Activated CD4-positive, alpha-beta T cell treated with anti-CD3 and anti-CD28 coated beads, Interleukin-2, amount 10 ng/mL, durations not matched to agents 24 days and 14 days (primary cell): ENCODE measurements at places on chromosomes 3 and 15. TPM values are rescaled to one million over a fixed set of nuclear protein-coding genes. Genes with fewer than 3 reads are reported as not detected.
A peak's percentile ranks its signal among the peaks of the same experiment; 100 is the strongest.

DNA sequence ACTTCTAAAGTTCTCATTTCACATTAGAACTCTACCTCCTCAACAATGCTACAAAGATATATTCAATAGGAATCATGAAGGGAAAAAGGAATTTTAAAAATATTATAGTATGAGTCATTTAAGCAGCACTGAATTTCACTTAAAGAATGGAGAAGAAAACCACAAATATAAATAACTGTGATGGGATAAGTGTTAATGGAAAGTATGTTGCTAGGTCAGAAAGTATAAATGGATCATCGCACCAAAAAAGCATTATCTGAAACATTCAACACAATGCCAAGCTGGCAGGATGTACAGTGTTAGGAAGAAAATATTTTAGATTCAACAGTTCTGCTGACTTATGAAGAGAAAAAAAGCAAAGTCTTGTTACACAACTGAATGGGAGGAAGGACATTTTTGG lies 101.4 kb downstream of the TFG start:
- DNase-seq: no peak

The PCSK6 gene
- total RNA-seq: 4.7 and 5.4 TPM in 2 replicates

The EPB42 gene
- not detected in 2 replicates for total RNA-seq

The PFKFB4 gene
- 38.2 and 44.0 TPM in 2 replicates for total RNA-seq

GRCh38 chr3:174681784-174682183 lies 177.3 kb upstream of the NAALADL2 start:
- DNase-seq: no peak

GRCh38 chr15:68553994-68554720 lies 24.6 kb upstream of the CORO2B start:
- DNase-seq: peak; percentile 92

The RTP1 gene
- not detected in 2 replicates for total RNA-seq

DNA sequence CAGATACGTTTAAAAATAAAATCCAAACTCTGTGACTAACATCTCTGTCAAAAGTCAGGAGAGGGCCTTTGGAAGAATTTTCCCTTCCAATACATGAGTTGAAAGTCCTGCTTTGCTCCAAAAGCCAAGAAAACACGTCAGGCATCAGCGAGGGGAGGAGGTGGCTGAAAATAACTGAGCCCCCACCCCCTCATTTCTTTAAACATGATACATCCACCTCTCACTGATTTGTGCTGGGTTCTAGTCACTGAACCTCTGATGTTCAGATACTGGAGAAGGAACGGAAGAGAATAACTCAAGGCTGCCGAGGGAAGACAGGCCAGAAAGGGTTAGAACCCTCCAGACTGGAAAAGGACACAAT lies 9.4 kb upstream of the SEMA5B start:
- DNase-seq: no peak

The THRB gene
- not detected in 2 replicates for total RNA-seq

DNA sequence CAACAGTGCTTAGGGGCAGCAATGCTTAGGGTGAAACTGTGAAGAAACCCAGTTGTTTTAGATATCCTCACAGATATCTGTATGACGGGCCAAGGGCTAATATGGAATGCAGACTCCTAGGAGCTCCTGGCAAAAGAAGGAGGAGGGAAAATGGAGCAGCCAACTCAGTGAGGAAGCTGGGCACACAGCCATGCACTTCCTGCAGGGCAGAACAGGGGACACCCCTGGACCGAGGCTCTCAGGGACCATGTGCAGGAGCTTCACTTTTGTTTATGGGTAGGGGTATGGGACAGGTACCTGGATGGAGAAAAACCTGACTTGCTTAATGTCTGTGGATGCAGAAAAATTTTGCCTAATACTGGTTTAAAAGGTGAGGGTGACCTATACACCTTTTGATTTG lies 20.2 kb downstream of the NIPA1 start:
- no peak for DNase-seq

DNA sequence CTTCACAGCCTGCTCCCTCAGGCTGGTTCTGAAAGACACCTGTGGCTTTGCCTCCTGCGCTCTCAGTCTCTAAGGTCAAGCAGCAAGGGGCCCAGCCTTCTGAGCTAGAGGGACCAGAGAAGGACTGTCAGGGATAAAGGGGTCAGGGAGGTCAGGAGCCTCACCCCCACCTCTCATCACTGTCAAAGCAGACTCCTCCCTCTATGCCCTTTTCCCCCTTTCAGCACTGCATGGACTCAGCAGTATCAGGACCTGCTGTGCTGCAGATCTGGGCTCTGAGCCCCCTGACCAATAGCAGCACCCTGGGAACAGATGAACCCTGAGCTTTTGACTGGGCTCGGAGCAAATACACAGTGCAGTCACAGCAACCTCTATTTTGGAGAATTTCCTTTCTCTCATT lies 3.2 kb upstream of the BMF start:
- no peak for DNase-seq

- DNase-seq: no peak
These were observed 28.5 kb upstream of the KCNMB2 start for GRCh38 chr3:178507507-178508442.

GRCh38 chr3:174863488-174863887 lies 4.4 kb downstream of the NAALADL2 start:
- no peak for DNase-seq

The CD47 gene
- 104 and 109 TPM in 2 replicates for total RNA-seq

The RASGRP1 gene
- 94.4 and 94.7 TPM in 2 replicates for total RNA-seq

The GOLGA6L7 gene
- total RNA-seq: not detected in 2 replicates

DNA sequence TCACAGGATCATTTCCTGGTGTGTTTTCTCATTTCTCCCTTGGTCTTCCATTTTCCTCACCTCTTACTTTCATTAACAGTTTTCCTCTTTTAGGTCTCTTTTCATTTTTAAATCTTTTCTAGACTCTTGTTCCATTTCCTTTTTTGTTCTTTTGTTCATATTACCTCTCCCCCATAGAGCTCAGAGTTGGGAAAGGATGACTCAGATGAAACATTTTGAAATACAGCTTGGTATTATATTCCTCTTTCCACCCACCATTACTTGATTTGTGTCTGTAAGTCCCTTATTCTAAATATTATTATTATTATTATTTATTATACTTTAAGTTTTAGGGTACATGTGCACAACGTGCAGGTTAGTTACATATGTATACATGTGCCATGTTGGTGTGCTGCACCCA lies 153.1 kb downstream of the VGLL3 start:
- no peak for DNase-seq

The CD96 gene
- 50.5 and 60.5 TPM in 2 replicates for total RNA-seq

The ANKUB1 gene
- not detected in 2 replicates for total RNA-seq

GRCh38 chr15:63344731-63345390 lies 36.8 kb downstream of the CA12 start:
- no peak for DNase-seq

The TM4SF4 gene
- not detected in 2 replicates for total RNA-seq

GRCh38 chr3:194124193-194124592 lies 11.8 kb upstream of the HES1 start:
- DNase-seq: no peak

The IQCF5 gene
- total RNA-seq: not detected in 2 replicates

The C3orf85 gene
- not detected in 2 replicates for total RNA-seq

The RBP2 gene
- total RNA-seq: not detected in 2 replicates

DNA sequence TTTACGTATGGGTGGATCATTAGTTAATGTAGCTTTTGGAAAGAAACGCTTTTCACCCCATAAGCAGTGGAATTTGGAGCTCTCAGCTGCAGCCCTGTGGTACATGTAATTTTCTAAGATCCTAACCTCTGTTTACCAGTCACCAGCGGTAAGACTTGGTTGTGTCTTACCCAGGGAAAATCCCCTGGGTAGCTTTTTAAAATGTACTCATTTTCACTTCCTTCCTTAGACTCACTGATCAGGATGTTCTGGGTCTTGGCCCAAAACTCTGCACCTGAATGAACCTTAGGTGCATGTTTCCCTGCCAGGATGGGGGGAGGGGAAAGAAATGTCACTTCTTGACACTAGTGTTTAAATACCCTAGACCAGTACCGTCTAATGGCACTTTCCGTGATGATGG lies 605.2 kb downstream of the MAGI1 start:
- DNase-seq: no peak

DNA sequence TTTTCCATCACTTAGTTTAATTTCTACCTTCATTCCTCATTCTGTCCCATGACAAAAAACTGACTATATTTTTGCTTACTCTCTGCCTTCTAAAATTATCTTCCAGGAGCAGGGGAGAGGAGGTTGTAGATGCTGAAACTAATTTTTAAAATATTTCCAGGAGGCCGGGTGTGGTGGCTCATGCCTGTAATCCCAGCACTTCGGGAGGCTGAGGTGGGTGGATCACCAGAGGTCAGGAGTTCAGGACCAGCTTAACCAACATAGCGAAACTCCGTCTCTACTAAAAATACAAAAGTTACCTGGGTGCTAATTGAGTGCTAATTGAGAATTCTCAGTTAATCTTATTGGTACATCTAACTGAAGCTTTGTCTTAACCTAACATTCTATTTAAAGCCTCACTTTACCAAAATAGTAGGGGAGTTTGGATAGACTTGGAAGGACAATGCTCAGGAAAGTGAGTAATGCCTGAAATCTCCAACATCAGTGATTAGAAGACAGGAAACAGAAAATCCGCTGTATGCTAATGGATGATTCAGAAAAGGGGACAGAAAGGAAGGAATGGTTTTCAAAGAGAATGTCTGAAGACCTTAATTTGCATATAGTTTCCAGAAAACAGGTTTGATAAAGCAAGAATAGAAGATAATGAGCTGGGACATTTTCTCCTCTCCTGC lies 336.1 kb downstream of the GBE1 start:
- no peak for DNase-seq

GRCh38 chr15:32747921-32748342 lies 30.1 kb downstream of the GREM1 start:
- no peak for DNase-seq

The SRGAP3 gene
- total RNA-seq: 0.40 and 0.45 TPM in 2 replicates

DNA sequence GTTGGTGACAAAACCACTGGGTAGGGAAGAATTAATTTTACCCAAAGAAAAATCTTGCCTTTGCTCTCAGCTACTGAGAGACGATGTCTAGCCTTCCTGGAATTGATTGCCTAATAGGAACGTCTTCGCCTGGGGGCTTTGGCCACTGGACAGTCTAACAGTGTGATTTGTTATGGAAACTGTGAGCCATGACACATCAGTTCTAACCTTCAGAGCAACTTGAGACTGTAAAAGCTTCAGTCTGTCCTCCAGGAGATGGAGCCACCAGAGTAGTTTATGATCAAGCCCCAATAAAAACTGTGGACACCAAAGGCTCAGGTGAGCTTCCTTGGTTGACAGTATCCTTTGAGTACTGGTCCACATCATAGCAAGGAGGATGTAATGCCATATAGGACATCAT lies 235.8 kb upstream of the TMCO5A start:
- no peak for DNase-seq

GRCh38 chr15:85030301-85030929 lies 48.8 kb downstream of the PDE8A start:
- peak; percentile 63 for DNase-seq

GRCh38 chr15:81308260-81308659 lies 15.7 kb downstream of the STARD5 start:
- DNase-seq: no peak

- no peak for DNase-seq
These were observed 16.5 kb upstream of the ZBTB47 start for GRCh38 chr3:42637001-42637400.

The DAZL gene
- 0.07 and 0.19 TPM in 2 replicates for total RNA-seq

The PFN2 gene
- total RNA-seq: 0.62 and 0.82 TPM in 2 replicates

GRCh38 chr3:95408464-95408862 lies 1345.6 kb downstream of the NSUN3 start:
- DNase-seq: no peak

- DNase-seq: no peak
These were observed 27.1 kb downstream of the FAH start for GRCh38 chr15:80179935-80180334.

The BOC gene
- 1.4 and 1.9 TPM in 2 replicates for total RNA-seq

- no peak for DNase-seq
These were observed 120.3 kb upstream of the SUCLG2 start for GRCh38 chr3:67774676-67775075.

The PPP1R14D gene
- total RNA-seq: not detected in 2 replicates

DNA sequence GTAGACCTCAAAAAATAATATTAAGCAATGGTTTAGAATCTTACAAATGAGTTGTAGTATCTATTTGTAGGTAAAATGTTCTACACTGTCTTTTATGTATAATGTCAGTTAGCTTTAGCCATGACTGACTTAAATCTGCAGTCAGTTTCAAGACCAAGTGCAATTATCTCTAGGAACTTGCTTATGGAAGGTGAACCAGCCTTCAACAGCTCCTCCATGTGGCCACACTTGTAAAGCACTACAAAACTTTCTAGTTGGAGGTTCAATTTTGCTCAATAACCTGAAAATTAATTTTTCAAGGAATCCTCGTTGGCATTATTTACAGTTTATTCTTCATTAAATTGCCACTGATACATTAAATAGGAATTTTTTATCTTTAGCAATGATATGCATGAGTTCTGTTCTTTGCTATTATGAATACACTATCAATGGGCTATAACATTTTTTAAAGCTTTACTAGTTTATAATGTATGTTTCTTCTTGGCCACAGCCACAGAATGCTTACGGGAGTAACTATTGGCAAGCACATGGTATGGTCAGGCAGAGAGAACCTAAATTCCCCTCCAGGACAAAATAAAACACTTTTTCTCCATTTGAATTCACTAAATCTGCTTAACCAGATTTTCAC lies 315.3 kb upstream of the UBE2E2 start:
- no peak for DNase-seq

DNA sequence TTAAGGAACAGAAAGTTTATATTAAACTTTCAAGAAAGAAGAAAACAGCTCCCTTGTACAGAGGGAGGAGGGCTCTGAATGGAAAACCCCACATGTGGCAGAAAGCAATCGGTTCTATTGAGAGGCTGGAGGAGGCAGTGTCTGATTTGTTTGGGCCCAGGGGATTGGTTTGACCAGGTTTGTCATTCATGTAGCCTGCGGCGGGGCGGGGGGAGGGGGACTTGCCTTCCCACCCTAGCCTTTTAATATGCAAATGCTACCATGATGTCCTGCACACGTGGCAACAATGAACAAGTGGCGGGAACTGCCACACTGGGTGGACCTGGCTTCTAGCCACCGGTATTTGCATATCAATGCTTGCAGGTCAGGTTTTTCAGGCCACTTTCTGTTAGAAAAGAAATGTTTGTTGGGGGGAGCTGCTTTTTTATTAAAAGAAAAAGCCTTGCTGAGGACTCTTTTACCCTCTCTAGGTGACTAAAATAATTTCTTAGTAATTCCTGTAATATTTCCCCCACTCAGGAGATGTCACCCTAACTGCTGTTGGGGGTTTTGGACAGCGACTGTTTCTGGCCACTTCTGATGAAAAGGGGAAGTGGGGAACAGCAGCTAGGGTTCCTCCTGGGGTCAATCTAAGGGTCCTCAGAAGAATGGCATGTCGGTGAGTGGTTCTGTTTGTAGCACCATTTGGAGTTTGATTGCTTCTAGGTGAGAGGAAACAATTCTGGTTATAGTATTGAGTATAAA lies 691.2 kb downstream of the TBL1XR1 start:
- DNase-seq: no peak

- DNase-seq: no peak
These were observed 42.0 kb downstream of the WWTR1 start for GRCh38 chr3:149615731-149616221.

The PLCH1 gene
- 0.38 TPM in 1 of 2 replicates, not detected in the other for total RNA-seq

The RASL12 gene
- total RNA-seq: not detected in 2 replicates

The ZNF619 gene
- total RNA-seq: 6.1 and 8.4 TPM in 2 replicates

The GP9 gene
- total RNA-seq: not detected in 2 replicates
